ENCODE measurements at places on chromosomes 4 and X.

DNA sequence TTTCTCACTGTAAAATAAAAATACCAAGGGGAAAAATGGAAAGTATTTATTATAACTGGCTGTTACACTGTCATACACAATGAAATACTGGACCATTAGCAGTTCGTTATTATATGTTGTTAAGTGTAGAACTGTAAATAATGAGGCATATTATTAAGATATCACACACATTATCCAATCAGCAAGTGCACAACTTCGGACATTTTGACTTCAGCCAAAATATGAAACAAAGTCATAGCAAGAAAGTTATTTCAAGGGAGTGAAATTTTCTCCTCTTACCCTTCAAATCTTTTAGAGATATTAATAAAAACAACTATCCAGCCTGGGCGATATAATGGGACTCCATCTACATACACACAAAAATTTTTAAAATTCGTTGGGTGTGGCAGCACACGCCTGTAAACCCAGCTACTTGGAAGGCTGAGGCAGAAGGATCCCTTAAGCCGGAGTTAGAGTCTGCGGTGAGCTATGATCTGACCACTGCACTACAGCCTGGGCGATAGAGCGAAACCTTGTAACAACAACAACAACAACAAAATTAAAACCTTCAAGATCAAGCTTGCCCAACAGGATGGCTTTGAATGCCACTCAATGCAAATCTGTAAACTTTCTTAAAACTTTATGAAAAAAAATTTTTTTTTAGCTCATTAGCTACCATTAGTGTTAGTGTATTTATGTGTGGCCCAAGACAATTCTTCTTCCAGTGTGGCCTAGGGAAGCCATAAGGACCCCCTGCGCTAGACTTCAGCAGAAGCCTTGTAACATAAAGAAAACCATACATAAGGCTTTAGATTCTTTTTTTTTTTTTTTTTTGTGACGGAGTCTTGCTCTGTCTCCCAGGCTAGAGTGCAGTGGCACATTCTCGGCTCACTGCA lies 1.3 kb upstream of the CISD2 start:
- DNase-seq = no peak

- no peak for DNase-seq
These were observed 1.8 kb downstream of the RGS12 start for GRCh38 chr4:3294401-3295241.

DNA sequence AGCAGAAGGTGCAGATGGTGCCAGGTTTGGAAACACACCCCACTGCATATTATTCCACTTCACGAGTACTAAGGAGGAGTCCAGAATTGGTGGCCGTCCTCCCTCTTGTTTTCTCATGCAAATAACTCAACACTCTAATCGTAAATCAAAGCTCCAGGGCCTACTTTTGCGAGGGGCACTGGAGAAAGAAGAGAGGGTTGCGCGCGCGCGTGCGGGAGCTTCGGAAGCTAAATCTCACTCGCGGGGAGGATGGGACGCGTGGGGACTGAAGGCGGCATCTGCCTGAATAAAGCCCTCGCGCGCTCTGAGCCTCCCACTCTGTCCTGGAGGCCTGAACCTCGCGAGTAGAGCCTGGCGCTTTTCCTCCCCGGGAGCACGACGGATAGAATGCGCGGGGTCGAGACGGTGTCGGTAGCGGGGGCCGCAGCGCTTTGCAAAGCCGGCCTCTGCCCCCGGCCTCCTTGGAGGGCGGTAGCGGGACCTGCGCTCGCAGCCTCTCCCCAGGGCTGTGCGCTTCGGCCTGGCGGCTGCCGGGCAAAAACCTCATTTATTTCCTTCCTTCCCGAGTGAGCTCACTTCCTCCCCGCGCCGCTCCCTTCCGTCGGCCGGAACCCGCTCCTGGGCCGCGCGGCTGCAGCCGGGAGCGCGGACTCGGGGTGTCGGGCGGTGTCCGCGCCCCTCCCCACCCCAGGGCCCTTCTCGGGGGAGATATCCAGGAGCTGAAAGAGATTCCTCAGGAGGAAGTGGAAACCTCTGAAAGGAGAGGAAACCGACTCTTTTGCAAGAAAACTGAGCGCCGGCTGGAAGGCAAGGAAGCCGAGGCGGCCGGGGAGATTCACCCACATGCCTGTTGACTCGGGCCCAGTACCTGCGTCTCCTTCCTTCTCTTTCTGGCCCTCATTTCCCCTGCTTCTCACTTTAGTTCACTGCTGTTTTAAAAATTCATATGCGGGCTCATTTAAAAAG lies 20.7 kb downstream of the HAND2 start:
- DNase-seq = no peak

- DNase-seq = peak; percentile 23
These were observed 13.1 kb downstream of the MOB1B start for GRCh38 chr4:70915036-70915815.

- DNase-seq = no peak
These were observed 13.2 kb downstream of the HS3ST1 start for GRCh38 chr4:11415409-11416070.

- DNase-seq = no peak
These were observed 3.5 kb downstream of the TMSB4X start for GRCh38 chrX:12978205-12979025.

GRCh38 chrX:21738210-21738949 lies 19.5 kb downstream of the SMPX start:
- no peak for DNase-seq

GRCh38 chr4:70640192-70640591 lies 11.6 kb downstream of the ENAM start:
- no peak for DNase-seq

GRCh38 chrX:153829799-153830639 lies at the start of gene PDZD4:
Gene PDZD4, minus strand, starts transcription at chrX:153830544. Its CDS starts 246 bp downstream, at chrX:153830298.
- DNase-seq = no peak

DNA sequence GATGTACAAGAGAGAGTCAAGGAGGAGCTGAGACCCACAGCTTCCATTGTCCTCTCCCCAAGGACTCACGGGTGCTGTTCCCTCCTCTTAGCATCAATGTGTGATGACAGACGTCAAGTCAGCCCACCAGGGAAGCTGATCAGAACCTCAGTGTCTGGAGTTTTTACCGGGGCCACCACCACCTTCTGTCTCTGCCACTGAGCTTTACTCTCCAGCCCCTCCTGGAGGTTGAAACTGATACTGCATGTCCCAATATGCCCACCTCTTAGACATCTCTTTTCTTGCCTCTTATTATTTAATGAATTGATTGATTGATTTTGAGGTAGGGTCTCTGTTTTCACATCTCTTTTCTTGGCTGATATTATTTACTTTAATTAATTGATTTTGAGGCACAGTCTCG lies 10.3 kb upstream of the AKAP17A start:
- no peak for DNase-seq

DNA sequence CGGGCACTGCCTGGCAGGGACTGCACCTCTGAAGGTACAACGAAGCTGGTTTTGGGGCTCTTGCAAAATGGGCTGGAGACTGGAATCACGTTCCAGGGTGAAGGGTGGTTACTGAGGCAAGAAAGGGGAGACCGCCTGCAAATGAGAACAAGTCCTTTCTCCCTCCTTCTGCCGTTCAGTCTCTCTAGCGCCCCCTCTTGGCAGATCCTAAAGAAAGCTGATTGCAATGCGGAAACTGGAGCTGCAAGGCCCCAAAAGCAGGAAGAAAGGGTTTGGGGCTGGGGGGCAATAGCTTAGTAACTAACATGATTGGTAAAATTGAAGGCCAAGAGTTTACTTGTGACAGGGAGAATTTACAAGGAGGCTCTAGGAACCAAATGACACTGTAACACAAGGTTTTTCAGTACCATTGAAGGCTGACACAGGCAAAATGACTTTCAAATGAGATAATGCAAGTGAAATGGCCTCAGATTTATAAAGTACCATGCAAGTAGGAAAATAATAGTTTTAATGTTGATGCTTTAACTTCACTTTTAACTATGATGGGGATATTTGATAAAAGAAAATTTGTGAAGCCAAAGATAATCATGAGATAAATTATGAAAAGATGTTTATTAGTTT lies 222.7 kb upstream of the HAND2 start:
- DNase-seq = no peak

DNA sequence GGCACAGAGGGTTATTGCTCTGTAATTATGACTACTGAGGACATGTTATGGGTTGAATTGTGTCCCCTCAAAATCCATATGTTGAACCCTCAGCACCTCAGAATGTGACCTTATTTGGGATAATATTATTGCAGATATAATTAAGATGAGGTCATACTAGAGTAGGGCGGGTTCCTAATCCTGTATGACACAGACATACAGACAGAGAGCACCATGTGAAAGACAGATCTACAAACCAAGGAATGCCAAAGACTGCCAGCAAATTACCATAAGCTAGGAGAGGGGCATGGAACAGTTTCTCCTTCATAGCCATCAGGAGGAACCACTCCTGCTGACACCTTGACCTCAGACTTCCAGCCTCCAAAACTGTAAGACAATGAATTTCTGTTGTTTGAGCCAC lies 115.2 kb upstream of the OTUD4 start:
- DNase-seq = no peak

GRCh38 chrX:77446908-77447652 lies at the start of gene FGF16:
Gene FGF16, plus strand, starts transcription at chrX:77447389. Its CDS starts 286 bp downstream, at chrX:77447675.
- DNase-seq = no peak

- DNase-seq = no peak
These were observed 930.7 kb upstream of the HS3ST1 start for GRCh38 chr4:12359420-12359819.
